ENCODE measurements at places on chromosomes 6 and 20.

- DNase-seq: no peak
These were observed 67.2 kb downstream of the OPRM1 start for GRCh38 chr6:154106251-154106650.

- peak; percentile 30 for DNase-seq
These were observed 36.1 kb downstream of the NCR2 start for GRCh38 chr6:41371461-41371991.

GRCh38 chr6:41642090-41642959, 4.1 kb downstream of the MDFI start:
- no peak for DNase-seq

DNA sequence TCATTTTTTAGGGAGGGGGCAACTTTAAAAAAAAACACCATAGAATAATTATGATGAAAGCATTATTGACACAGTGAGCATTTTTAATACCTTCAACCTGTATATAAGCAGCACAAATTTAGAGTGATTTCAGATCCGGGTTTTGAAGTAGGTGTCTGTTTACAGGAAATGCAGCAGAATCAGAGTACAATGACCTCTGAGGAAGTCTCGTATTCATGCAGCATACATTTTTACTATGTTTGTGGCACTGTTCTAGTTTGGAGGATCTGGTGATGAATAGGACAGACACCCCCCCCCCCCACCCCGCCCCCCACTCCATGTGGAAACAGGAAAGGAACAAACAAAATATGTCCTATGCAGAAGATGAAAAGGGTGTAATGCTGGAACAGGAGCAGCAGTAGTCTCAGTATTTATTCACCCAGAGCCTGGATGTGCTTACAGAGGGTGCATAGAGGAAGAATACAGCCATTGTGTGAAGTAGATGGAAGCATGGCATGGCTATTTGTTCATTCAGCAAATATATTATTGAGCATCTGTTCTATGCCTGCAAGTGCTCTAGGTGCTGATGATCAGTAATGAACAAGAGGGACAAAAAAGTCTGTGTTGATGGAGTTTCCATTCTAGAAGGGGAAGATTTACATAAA, 19.7 kb downstream of the VAPB start:
- no peak for DNase-seq

- DNase-seq: no peak
These were observed 215.5 kb upstream of the ECI2 start for GRCh38 chr6:4350567-4351519.

DNA sequence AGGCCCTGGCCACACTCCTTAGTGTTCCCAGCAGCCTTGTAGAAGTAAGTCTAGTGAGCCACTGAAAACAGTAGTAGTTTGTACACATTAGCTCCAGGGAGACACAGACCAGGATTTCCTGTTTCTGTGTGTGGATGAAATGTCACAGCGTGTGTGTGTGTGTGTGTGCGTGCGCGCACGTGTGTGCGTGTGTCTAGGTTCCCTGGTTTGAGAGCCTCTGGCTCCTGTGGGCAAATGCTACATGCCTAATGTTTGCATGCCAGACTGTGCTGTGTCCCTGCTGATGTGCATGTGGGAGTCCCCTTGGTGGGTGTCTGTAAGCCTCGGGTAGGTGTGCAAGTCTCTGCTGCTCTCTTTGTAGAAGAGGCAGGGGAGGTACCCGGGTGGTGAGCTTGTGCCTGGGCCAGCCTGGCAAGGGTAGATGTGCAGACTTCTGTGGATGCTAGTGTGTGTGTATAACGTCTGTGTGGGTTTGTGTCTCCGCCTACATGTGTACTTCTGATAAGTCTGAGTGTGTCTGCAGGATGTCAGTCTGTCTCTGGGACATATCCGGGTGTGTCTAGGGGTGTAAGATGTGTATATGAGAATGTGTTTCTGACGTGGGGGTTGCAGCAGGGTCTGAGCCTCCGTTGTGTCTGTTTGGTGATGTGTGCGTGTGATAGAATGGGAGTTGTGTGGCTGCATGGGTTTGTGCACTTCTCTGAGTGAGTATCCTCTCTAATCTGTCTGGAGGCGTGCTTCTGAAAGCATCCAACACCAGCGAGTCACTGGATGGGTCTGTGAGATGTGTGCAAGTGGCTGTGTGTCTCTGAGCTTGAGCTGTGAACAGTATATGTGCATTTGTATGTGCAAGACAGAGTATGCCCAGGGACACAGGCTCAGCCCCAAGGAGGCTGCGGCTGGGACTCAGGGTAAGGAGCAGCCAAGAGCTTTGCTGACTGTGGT, 19.0 kb upstream of the TLDC2 start:
- DNase-seq: no peak

DNA sequence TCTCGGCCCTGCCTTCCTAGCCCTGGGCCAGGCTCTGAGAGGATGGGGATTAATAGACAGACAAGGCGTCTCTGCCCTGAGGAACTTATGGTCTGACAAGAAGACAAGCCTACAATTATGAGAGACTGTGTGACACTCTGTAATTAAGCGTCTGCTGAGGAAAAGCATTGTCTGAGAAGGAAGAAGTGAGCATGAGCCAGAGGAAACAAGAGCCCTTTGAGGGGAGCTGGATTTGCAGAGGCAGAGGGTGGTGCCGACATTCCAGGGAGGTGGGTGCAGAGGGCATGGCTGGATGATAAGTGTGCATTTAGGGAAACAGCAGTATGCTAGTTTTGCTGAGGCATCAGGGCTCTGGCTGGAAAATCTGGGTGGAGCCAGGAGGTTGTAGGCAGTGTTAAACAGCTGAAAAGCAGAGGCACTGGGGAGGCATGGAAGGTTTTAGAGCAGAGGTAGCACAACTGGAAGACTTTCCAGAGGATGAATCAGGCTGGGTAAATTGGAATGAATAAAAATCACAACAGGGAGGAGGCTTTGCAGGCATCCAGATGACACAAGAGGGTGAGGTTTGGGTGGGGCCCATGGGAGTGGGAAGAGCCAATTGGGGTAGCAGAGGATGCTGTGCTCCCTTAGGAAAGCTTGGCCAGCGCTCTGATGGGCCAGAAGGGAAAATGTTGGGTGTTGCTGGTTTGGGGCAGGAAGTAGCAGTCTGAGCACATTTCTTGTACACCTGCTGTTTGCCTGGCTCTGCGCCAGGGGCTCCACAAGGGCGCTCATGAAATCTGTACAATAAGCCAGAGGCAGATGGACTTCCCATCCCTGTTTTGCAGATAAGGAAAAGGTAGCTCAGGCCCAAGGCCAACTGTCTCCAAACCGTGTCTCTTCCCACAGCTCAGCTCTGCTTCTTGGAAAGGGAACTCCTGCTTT, 74.0 kb upstream of the MYL9 start:
- peak; percentile 51 for DNase-seq

DNA sequence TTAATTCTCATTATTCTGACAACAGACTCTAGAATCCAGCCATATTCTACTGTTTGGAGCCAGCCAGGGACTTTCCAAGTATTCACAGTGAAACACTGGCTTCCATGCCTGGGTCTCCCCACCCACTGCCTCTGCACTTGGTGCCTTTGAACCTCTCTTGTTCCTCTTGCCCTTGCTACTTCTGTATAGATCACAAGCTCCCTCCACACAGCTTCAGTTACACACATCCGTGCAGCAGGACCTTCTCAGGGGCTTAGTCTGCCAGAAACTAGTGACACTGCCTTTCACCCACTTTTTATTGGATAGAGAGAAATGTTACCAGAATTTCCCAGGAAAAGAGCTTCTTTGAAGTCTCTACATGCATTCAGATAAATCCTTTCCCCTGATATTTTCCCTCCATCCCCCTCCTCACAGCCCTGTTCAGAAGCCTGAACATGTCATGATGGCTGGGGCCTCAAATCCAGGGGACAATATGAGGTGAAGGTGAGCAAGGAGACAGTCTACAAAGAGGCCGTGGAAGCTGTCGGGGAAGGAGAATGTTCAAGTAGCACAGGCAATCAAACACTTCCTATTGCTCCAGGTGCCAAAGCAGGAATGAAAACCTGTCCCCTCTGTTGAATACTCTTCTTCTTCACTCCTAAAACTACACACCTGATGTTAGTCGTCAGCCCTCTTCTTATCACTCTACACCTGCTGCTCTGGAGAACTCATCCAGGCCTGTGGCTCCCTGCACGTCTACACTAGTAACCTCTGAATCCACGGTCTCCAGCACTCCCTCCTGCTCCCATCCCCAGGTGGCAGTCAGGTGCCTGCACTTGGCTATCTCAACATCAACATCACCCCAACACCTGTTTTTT, 20.2 kb upstream of the HLA-DOA start:
- no peak for DNase-seq

DNA sequence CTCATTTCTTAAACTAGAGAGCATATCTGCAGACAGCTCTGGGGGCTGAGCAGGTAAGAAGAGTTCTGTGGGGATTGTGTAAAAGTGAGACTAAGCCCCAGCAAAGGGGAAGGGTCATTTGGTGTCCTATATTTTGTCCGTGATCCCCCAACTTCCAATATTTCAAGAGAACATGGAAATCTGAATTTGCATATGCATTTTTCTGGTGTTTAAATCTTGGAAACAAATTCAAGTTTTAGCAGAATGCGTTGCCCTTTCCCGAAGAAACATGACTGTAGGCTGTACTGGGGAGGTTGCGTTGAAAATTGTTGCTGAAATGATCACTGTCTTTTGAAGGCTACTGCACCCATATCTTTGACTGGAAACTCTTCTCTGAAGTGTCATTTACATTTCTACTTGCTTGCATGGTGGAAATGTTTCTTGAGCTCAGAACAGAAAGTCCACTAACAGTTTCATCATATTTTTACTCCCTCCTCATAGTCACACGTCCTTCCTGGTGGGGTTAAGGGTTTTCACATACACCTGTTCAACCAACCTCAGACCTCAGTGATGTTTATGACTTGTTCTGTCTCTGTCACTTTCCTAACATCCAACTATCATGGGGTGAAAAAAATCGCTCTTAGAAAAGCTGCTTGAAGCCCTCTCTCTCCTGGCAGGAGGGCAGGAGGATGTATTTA, 140.3 kb downstream of the BCAS1 start:
- DNase-seq: no peak

GRCh38 chr6:20929283-20929682, 395.0 kb downstream of the CDKAL1 start:
- no peak for DNase-seq

- no peak for DNase-seq
These were observed 10.1 kb upstream of the TRAM2 start for GRCh38 chr6:52587001-52587400.

- DNase-seq: no peak
These were observed 98.7 kb upstream of the FUT9 start for GRCh38 chr6:95917034-95917433.

DNA sequence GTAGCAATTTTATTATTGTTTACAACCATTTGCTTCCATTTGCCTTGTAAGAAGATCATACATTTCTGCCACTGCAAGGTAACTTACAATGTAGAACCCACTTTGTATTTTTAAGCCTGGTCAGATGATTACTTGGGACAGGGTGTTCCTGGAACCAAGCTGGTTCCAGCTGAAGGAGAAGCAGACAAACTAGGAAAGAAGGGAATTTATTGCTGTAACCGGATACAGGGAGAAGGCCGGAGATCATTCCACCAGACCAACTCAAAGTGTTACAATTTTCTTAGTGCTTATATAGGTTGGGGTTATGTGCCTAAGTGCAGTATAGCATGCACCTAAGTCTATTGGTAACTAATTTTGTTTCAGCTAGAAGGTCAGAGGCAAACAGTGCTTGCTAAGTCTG, 104.4 kb downstream of the MANEA start:
- no peak for DNase-seq

DNA sequence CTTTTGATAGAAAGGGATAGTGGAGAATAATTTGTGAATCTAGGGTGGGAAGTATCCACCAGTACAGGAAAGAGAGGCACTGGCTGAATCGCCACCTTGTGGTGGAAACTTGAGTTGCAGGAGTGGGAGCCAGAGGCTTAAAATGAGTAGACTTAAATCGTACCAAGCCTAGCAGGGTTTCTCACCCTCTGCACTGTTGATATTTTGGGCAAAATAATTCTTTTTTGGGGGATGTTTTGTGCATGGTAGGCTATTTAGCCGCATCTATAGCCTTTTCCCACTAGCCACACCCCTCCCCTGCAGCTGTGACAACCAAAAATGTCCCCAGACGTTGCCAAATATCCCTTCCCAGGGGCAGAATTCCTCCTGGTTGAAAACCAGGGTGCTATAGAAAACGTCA, 119.1 kb downstream of the DHX35 start:
- DNase-seq: peak; percentile 94

DNA sequence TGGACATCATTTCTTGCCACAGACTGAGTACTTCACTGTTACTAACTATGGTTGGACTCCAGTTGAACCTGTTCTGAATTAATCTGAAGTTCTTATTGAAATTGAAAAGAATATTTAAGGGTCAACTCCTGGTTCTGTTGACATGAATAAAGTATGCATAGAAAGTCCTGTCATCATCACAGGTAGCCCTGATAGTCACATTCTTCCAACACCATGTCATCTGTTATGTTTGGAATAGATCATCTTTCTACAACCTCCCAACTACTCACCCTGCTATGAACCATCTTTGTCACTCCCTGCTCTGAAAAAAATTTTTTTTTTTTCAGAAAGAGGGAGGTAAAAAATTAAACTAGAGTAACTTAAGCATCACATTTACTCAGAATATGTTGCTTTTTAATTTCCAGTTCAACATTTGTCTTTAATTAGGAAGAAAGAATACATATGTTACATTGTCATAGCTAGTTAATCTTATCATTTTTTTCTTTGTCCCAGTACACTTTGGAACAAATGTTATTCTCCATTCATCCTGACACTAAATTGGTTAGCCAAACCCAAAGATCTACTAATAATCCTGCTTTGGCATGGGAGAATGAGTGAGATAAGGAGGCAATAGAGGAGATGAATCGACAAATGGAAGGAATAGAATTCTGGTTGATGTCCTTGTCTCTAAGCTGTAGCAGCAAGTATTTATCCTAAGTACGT, 775.1 kb upstream of the NRSN1 start:
- DNase-seq: no peak

- no peak for DNase-seq
These were observed 51.7 kb downstream of the MYH7B start for GRCh38 chr20:35007413-35007812.

DNA sequence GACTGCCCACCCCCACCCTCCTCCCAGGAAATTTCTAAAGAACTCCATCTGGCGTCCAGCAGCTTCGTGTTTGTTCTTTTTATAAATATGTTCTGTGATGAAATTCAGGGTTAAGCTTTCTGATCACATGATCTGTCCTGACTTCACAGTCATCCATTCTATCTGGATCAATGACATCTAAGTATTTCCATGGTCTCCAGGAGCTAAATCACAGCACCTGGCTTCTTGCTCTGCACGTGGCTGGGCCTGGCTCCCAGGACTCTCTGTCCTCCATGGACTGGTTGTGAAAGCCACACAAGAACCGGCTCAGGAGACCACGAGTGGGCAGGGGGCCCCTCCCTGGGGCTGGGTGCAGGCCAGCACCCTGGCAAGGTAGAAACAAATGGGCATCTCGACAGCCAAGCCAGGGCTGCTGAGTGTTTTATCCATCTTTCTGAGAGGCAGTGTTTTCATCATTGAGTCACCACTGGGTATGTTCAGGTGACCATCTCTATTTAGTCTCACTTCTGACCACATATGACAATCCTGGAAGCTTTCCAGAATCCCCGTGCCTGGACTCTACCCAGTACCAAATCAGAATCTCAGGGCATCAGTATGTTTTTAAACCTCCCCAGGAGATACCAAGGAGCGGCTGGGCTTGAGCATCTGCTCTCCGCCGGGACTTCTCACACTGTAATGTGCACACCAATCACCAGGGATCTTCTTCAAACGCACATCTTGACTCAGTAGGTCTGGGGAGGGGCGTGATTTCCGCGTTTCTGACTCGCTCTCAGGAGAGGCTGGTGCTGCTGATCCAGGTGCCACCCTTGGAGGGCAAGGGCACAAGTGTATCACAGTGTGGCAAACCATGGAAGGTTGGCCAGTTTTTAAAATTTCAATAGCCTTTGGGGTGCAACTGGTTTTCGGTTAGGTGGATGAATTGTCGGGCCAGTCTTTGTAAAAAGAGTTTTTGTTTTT, 31.6 kb upstream of the PXDC1 start:
- no peak for DNase-seq

GRCh38 chr20:53180928-53181362, 208.8 kb downstream of the TSHZ2 start:
- no peak for DNase-seq
